ENCODE measurements at places on chromosomes 5 and 9.

- DNase-seq = no peak
Measured at GRCh38 chr9:137739371-137740309, 120.8 kb downstream of the EHMT1 start.

- DNase-seq = peak; percentile 84
Measured at GRCh38 chr5:163916376-163916775, 411.0 kb downstream of the MAT2B start.

DNA sequence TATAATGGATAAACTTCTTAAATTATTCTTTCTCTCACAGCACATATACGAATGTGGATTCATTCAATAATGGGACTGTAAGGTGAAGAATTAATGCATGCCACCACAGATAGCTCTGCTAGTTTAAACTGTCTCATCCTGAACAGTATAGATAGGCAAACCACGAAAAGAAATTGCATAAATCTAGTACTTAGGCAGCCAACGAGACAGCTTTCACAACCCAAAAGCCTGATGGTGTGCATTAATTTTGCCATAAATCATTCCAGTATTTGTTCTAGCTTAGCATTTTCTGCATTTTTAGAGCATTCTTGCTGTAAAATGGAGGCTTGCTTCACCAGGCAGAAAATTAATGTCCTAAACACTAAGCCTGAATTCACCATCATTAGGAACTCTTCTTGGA lies 834.2 kb upstream of the DMAC1 start:
- no peak for DNase-seq

DNA sequence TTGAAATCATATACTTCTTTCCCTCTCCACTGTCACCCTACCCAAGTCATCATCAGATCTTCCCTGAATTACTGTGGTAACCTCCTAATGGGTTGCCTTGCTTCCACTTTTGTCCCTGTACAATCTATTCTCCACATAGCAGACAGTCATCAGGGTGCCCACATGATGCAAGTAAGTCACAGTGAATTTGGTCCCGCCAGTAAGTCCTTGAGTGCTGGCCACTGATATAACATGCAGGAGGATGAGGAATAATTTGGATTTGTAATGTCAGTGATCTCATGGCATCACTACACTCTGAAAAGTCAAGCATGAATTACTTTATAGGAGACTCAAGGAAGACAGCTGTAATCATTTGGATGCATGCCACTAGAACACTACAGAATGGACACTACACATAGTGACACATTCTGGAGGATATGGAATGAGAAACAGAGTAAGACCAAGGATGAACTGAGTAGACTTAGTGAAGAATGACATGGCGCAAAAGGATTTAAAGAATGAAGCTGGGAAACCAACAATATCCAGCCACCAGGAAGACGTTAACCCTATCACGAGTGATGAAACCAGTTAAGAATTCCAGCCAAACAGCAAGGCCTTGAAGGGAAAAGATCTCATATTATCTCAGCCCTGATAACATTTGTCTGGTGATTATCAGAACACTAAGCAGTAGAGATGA lies 28.6 kb downstream of the MARCHF3 start:
- no peak for DNase-seq

- DNase-seq = no peak
Measured at GRCh38 chr5:107378218-107378899, 292.4 kb downstream of the EFNA5 start.

DNA sequence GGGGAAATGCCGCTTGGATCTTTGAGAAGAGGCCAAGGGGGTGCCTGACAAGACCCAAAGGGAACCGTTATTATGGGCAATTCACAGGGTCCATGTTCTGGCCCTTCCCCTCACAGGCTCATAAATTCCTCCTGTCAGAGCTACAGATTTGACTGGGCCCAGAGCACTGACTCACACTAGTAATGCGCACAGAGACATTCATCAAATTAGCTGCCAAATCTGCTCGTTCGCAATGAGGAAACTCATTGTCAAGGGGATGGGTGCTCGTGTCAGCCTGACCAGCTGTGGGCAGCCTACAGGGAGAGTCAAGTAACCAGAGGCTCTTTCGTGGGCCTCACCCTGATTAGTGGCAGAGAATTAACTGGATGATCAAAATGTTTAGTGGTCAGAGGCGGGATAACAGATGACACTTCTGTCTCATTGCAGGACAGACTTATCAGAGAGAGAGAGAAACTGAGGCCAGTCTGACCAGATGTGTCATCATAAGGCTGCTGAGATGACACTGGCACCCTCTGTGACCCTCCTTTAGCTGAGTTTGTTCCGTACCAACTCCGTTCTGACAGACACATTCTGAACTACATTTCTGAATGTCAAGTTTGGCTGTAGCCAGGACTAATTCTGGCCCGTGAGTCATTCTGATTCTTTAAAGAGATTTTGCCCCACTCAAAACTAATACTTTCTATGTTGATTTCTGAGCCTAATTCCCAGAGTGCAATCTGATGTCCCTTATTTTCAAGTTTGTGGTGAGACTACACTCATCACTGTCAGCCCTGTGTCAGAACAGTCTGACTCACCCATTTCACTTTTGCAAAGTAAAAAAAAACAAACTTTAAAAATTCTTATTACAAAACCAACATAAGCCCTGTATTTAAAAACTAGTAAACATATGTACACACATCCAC lies 377.1 kb downstream of the ACTL7B start:
- DNase-seq = peak; percentile 88

GRCh38 chr5:82363524-82363923 lies 85.4 kb upstream of the RPS23 start:
- no peak for DNase-seq

- no peak for DNase-seq
Measured at GRCh38 chr5:148427370-148428042, 43.7 kb downstream of the FBXO38 start.

- no peak for DNase-seq
Measured at GRCh38 chr9:35476596-35476995, 13.3 kb upstream of the RUSC2 start.

DNA sequence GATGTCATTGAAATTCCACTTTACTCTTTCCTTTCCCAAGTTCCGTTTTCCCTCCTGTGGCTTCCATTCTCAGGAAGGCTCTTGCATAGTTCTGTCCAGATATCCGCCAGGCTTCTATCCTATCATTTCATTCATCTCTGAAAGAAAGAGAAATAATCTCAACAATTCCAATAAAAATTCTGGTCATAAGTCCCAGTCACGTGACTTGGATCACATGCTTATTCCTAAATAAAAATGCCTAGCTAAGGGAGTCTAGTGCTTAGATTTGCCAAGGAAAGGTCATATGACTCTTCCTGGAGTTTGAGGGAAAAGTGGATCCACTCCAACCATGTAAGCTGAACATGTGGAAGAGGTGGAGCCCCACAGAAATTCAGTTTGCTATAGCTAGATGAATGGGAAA lies 146.0 kb upstream of the PPP1R2B start:
- no peak for DNase-seq

DNA sequence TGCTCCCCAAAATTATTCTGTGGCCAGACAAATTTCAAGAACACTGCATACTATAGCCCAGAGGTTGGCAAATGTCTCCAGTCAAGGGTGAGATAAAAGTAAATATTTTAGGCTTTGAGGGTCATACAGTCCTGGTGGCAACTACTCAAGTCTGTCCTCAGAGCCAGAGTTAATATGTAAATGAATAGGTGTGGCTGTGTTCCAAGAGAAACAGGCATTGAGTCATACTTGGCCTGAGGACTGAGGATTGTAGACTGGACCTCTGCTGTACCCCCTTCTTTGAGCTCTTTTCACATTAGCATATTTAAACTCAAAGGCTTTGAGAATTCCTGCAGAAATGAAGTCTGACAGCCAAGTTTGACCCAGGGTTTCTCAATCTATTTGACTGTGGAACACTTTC lies 129.2 kb upstream of the PTCH1 start:
- no peak for DNase-seq

DNA sequence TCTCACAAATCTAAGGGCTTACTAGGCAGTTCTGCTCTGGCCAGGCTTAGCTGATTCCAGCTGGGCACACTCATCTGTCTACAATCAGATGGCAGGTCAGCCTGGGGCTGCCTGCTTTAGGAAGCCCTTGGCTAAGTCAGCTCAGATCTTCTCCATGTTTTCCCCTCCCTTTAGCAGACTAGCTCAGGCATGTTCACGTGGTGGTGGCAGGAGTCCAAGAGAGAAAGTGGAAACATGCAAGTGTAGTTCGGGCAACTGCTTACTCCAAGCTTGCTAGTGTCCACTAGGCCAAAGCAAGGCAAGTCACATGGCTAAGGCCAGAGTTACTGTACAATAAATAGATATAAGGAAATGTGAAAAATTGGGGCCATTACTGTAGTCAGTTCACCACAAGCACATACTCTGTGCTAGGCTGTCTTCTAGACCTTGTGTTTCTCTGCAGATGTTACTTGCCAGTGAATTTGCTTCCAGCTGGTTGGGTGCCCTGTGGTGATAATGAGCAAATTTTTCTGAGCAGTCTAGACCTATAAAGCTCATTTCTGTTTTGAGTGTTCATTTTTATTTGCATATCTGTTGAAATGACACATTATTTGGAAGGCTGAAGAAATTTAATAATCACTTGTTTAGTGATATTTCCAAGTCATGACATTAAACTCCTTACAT lies 38.3 kb downstream of the RECK start:
- DNase-seq = peak; percentile 29

GRCh38 chr5:108168915-108169314 lies 213.0 kb downstream of the FBXL17 start:
- DNase-seq = no peak

DNA sequence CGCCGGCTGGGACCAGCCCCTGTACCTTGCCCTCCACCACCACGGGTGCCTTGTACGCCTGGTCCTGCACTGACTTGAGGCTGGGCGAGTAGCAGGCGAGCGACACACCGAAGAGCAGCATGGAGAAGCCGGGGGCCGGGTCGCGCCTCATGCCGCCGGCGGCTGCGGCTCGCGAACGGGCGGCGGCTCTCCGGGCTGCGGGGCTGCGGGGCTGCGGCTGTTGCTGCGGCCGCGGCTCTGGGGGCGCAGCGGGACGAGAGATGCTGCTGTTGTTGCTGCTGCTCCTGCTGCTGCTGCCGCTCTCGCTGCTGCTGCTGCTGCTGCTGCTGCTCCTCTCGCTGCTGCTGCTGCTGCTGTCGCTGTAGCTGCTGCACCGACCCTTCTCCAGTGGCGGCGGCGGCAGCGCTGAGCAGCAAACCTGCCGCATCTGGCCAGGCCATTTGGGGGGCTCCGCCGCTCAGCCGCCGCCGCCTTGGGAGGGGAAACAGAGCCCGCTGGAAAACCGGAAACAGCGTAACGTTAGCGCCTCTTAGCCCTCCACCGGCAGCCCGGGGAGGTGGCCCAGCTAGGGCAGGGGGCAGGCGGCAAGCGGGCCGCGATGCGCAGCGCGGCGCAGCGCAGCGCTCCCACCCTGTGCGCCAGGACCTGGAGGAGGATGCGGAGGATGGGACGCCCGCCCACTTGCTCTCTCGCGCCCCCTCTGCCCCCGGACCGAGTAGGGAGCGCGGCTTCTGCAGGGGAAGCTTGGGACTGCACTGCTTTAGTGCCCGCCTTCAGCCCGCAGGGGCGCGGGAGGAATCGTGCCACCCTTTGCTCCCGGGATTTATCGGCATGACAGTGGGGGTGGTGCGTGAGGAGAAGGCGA lies at the start of gene NRG2:
NRG2 (minus strand) TSS at position 657 of the 865 bp plus-strand sequence.
- DNase-seq = peak; percentile 6

GRCh38 chr9:116959809-116960208 lies 272.7 kb downstream of the TRIM32 start:
- DNase-seq = no peak

DNA sequence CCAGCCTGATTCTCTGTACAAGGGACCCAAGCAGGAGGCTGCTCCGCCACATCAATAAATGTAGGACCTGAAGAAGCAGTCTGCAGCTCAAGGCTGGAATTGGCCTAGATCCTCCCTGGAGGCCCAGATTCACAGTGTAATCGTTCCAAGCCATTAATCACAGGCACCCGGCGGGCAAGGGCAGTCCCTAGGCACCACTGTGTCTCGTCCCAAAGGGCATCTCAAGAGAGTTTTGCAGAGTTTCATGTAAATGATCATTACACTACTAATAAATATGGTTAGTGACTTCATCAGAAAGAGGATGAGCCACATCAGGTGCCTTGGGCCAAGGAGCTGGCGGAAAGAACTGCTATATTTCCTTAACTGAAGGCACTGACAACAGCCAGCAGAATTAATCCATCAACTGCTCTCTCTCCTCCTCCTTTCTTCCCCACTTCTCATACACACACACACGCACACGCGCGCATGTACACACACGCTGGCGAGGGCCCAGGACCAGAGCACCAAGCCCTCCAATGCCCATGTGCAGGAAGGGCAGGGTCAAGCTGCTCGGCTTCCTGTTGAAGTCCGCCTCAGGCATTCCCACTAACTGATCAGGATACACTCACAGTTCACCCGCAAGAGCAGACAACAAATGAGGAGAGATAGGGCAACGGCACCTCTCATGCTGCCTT lies 33.9 kb downstream of the GNAQ start:
- DNase-seq = no peak

- no peak for DNase-seq
Measured at GRCh38 chr5:170144286-170145023, 38.8 kb downstream of the FOXI1 start.

- no peak for DNase-seq
Measured at GRCh38 chr9:17251100-17251499, 116.3 kb downstream of the CNTLN start.

DNA sequence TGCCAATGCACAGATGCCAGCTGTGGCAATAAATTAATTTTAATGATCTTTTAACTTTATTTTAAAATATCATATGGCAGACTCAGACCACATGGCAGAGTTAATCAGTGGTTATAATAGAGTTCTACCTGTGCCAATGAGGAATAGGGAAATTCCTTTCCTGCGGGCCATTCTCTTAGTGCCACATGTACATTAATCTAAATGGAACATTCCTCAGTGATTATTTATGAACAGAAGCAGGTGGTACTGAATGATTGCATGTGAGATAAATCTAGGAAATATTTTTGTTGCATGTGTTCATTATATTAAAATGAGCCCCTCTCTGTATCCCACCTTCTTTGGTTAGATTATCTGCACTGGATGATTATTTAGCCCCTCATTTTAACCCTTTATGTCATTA lies 102.3 kb downstream of the CCDC192 start:
- DNase-seq = no peak

GRCh38 chr9:27534131-27534530 lies 4.5 kb upstream of the MOB3B start:
- DNase-seq = no peak

DNA sequence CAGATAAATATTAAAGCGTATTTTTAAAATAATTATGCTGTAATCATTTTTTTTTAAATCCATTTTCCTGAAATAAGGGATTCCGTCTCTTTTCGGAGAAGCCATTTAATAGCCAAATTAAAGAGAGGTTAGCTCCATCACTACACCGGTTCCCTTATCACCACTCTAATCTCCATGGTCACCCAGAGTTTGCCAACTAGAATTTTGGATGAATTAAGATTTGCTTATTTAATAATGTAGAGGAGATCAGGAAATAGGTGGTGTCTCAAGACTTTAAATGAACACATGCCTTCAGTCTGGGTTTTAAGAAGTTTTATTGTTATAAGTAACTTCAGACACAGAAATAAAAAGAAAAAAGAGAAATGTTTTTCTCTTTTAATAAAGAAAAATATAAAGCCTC lies 151.7 kb downstream of the TTC39B start:
- no peak for DNase-seq

Measured in inflammatory macrophage treated with lipopolysaccharide for 4 hours (primary cell).